ENCODE measurements at places on chromosomes 16 and 17.
A peak's percentile ranks its signal among the peaks of the same experiment; 100 is the strongest.

GRCh38 chr17:41406205-41406604 is 8.8 kb upstream of the KRT31 start:
- no peak for DNase-seq

DNA sequence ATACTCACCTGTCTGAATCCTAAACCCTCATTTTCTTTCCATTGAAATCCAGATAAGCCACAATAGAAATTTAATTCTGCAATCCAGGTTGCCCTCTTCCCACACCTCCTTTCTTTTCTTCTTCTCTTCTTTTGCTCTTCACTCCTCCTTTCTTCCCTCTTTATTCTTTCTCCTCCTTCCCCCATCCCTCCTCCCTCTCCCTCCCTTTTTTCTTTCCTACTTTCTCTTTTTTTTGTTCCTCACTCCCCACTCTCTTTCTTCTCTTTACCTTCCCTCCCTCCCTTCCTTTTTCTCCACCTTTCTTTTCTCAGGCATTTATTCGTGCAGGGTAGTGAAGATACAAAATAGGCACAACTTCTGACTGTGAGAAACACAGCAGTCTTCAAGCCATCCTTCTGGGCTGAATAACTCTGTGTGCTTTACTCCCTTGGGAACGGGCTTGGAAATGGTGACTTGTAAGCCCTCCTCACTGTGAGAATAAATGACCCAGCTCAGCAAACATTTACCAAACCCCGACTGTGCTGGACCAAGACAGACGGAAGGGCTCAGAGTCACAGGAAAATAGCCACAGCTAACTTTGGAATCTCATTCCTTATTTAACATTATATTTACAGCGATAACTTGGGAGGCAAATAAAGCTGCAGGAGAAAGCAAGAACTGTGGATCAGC is 140.8 kb downstream of the HAPSTR1 start:
- no peak for DNase-seq

GRCh38 chr17:50529849-50530248 is 2.7 kb upstream of the EPN3 start:
- no peak for DNase-seq

- no peak for DNase-seq
These were observed 289.2 kb upstream of the SALL1 start for GRCh38 chr16:51440131-51440889.

DNA sequence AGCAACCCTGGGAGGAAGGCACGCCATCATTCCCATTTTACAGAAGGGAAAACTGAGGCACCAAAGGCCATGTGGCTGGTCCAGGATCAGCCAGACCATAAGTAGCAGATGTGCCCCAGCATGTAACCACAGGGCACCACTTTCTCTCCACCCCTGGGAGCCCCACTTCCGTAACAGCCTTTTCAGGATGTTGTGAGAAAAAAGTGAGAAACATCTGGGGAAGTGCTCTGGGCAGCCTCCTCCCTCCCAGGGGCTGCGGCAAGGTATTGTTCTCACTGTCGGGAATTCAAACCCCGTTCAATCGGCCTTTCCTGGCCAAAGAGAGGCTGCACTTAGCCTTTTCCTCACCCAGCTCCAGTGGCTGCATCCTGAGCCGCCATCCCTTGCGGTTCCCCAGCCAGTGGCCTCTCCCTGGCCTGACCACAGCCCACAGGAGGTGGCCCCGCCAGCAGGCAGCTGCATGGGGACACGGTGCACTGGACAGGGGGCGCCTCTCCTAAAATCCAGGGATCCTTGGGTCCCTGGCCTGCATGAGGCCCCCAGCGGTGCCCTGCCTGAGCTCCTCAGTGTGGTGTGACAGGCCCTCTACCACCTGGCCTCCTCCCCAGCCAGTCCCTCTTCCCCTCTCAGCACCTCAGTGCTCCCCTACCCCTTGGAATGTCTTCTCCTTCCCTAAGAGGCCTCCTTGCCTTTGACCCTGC is 5.7 kb upstream of the CDH5 start:
- DNase-seq, result no peak

- DNase-seq, result no peak
These were observed 3.5 kb downstream of the UBE2I start for GRCh38 chr16:1312903-1313302.

GRCh38 chr17:57671667-57672632 is 73.1 kb downstream of the CCDC182 start:
- DNase-seq, result peak; percentile 73

DNA sequence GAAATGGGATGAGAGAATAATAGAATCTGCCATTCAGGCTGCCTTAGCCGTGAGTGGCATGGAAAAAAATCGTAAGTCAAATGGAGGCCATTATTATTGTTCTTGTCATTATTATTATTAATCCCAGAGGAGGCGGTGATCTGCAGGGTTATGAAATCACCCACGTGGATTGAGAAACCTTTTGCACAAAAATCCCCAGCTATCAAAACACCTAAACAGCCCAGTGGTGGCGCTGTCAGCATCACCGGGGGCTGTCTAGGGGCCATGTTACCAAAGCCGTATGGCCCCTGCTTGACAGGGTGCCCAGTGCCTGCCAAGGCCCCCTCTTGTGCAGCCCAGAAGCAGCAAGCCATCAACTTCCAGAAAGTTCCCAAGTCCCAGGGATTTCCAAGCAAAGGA is 25.2 kb downstream of the CNGB1 start:
- DNase-seq, result no peak

DNA sequence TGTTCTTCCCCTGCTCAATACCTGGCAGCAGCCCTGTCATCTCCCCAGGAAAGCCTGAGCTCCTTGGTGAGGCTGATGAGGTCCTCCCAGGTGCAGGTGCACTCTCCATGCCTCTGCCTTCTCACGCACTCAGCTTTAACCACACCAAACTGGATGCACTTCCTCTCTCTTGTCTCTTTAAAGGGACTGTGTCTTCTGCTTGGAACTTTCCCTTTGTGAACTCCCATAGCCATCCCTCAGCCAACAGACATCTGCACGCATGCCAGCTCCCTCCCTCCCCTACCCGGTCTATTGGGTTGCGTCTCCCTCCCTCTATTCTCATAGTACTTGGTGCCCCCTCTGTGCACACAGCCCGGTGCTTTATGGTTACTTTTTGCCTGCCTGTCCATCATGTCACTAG is 231.2 kb downstream of the MSI2 start:
- no peak for DNase-seq

DNA sequence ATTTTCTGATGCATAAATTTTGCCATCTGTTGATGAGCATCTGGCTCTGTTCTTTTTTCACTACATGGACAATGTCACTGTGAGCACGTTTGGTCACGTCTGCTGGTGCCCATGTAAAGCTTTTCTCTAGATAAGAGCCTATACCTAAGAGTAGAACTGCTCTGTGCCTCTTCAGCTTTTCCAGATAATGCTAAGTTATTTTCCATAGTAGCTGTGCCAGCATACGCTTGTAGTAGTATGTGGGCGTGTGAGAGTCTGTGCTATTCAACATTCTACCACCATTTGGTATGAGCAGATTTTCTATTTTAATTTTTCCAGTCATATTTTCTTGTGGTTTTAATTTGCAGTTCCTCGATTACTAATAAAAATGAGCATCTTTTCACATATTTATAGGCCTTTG is 33.2 kb downstream of the VPS35L start:
- no peak for DNase-seq

DNA sequence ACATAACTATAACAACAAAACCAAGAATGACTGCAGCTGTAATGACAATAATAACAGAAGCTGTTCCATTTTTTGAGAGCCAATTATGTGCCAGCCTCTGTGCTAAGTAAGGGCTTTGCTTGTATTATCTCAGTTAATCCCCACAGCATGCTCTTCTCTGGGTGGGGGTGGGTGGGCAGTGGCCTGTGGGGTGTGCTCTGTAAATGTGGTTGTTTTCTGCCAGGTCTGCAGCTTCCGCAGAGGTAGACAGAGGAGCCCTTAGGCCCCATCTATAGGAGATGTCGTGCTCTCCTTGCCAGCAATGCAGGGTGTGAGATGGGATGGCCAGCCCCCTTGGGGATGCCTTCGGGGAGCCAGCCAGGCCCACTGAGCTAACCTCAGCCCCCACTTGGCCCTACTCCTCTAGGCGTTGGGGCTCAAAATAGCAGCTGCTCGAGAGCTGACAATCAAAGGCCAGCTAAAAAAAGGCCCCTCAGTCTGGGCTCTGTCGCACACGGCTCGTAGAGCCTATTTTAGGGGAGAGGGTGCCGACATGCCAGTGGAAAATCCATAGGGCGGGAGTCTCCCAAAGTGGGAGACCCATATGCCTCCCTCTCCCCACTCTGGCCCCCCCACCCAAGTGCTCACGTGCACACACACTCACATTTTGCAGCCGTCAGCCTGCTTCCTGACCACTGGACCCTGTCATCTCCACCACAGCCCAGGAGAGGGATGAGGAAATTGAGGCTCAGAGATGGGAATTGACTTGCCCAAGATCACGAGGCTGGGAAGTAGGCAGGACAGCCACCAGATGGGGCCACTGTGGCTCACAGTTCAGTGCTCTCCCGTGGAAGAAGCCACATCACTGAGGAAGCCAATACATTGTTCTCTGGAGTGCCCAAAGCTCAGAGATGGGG is 15.8 kb downstream of the CDH16 start:
- DNase-seq, result peak; percentile 14

DNA sequence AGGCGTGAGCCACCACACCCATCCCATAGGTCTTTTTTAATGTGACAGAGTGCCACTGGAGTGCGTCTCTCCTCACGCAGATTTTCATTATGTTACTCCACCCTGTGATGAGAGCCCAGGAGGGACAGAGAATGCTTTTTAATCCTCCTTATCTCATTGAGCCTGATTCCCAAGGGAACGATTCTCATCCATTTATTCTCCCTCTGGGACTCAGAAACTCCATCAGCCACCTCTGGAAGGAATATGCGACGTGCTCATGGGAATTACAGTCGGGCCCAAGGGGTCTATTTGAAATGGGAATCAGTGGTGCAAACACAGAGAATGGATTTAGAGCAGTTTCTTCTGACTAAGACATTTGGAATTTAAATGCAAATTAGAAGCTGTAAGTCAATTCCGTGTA is 155.9 kb upstream of the HSBP1 start:
- no peak for DNase-seq

DNA sequence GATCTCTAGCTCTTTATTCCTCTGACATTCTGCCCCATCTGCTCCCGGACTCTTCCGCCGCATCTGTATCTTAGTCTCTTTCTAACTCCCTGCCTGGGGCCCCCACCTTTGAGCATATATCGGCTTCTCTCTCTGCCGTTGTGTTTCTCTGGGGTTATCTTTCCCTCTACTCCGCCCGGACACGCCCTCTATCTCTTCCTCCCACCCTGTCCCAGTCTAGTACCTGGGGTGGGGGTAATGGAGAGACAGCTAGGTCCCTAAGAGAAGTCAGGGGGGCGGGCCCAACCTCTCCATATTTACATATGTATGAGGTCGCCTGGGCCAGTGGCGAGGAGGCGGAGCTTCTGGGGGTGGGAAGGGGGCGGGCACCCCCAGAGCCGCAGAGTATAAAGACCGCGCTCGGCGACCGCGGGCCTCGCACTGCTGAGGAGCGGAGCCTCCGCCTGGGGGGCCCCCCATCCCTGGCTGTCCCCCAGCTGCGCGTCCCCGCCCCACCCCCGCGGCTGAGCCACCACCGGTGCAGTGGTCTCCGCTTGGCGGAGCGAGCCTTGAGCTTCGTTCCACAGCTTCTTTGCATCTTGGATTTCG is at the start of gene ATP1B2:
Gene ATP1B2, plus strand, starts transcription at position 418 of the 588 bp plus-strand sequence. CDS start 593 bp downstream, outside the sequence.
- DNase-seq, result peak; percentile 90

DNA sequence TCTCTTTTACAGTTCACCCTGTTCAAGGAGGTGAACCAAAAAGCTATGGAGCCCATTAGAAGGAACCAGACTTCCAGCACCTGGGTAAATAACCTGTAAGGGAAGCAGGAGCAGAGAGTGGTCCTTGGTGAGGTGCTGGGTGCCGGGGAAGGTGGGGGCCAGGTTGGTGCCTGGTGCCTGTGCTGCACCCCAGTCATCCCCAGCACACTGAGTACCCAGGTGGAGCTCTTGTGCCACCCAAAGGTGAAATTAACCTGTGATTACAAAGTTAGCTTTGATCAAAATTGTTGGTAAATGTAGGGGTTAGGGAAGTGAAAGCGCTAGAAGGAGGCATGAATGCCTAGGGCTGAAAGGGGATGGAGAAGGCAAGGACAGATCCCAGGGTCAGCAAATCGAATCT is 58.6 kb downstream of the CDRT4 start:
- DNase-seq, result no peak

DNA sequence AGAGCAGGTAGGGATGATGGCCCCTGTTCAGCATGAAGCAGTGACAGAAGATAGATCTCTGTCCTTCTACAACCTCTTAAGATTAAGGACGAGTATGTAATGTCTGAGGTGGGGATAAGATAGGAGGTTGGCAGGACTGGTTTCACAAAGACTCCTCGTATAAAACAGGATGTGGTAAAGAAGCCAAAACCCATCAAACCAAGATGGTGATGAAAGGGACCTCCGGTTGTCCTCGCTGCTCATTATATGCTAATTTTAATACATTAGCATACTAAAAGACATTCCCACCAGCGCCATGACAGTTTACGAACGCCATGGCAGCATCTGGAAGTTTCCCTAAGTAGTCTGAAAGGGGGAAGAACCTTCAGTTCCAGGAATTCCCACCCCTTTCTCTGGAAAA is 27.3 kb downstream of the MIS12 start:
- peak; percentile 61 for DNase-seq

DNA sequence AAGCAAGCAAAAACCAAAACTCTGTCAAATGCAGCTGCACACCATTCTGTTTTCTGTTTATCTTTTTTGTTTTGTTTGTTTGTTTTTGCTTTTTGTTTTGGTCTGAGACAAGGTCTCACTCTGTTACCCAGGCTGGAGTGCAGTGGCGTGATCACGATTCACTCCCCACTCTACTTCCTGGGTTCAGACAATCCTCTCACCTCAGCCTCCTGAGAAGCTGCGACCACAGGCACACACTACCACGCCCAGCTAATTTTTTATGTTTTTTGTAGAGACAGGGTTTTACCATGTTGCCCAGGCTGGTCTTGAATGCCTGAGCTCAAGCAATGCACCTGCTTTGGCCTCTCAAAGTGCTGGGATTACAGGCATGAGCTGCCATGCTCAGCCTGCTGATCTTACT is 19.3 kb upstream of the SLFN13 start:
- DNase-seq, result no peak

DNA sequence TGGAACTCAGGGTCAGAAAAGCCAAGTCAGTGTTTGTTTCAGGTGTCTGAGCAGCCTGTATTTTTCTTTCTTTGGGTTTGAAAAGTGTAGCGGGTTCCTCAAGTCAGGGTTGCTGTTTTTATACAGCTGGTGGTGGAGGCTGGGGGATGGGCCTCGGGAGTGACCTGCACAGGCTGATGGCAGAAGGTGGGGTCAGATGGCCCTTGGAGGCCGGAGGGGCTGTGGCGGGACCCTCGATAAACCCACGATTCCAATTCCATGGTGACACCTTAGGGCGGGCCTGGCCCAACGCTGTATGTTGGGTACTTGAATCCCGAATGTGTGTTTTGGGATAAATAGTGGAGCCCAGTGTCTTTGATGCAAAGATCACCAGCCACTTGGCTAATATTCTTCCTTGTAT is 28.7 kb downstream of the COX4I1 start:
- no peak for DNase-seq

DNA sequence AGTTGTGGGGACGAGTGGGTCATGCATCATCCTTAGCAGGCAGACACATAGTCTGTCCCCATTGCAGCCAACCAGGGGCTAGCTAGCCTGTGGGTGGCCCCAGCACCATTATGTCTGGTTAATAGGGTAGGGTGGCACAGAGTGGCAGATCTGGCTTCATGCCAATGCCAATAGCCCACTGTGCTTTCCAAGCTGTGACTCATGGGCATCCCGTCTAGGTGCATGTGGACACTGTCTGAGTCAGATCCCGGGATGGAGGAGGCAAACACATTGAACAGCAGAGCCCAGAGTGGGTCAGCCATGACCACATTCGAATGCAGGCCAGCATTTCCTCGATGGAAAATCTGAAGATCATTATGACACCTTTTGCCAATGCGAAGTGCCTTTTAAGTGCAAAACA is 2.5 kb downstream of the HS3ST2 start:
- DNase-seq, result no peak

All from OCI-M1 (cell line).